ENCODE measurements at places on chromosomes 2 and 18.

GRCh38 chr2:3606028-3606369 is 11.1 kb downstream of the COLEC11 start:
- no peak for DNase-seq

GRCh38 chr2:74553892-74554819 is at the start of the genes DOK1 and LOXL3:
DOK1 (plus strand) TSS chr2:74554720; CDS start chr2:74554755, 35 bp downstream.
LOXL3 (minus strand) TSS chr2:74553942; CDS start chr2:74552634, 1,308 bp downstream.
- peak; percentile 66 for DNase-seq

GRCh38 chr18:3652380-3653262 is 202.6 kb downstream of the TGIF1 start:
- peak; percentile 74 for DNase-seq

DNA sequence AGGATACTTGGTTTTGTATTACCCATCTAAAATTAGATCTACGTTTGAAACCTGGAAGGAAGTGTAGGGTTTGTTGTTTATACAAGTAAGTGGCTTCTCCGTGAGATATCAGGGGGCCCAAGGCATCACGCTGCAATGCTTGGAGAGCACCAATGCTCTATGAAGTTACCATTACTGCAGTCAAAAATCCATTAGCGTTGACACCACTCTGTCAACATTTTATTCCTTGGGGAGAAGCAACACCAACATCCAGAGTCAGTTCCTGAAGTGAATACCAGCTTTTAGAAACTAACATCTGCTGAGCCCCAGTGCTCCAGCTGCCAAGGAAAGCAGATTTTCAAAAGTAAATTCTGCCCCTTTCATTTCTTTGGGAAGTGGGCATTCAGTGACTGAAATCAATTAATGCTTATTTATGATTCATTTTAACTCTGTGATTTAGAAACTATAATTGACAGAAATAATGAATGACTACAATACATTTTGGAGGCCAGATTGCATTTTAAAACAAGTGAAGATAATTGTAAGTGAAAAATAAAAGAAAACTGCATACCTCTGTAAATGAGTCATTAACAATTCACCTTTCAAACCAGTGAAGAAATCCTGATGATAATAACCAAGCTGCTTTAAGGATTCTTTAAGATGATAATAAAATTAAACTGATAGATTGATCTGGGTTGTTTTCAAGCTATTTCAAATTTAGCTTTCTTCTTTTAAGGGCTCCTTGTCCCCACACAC is 30.5 kb downstream of the LRP1B start:
- no peak for DNase-seq

- DNase-seq = no peak
Observed at GRCh38 chr2:218039171-218039570, 29.9 kb upstream of the RUFY4 start.

- DNase-seq = no peak
Observed at GRCh38 chr2:170651624-170652325, 63.4 kb upstream of the SP5 start.

All from large intestine (tissue), 12 donors.